ENCODE measurements at places on chromosomes 5 and 9.

GRCh38 chr9:114779352-114779845, 26.4 kb downstream of the TNFSF15 start:
- peak; percentile 91 for DNase-seq

GRCh38 chr5:178849316-178849715, 10.4 kb upstream of the ZNF354B start:
- DNase-seq, result no peak

GRCh38 chr5:68024426-68024825, 191.1 kb upstream of the PIK3R1 start:
- DNase-seq, result no peak

DNA sequence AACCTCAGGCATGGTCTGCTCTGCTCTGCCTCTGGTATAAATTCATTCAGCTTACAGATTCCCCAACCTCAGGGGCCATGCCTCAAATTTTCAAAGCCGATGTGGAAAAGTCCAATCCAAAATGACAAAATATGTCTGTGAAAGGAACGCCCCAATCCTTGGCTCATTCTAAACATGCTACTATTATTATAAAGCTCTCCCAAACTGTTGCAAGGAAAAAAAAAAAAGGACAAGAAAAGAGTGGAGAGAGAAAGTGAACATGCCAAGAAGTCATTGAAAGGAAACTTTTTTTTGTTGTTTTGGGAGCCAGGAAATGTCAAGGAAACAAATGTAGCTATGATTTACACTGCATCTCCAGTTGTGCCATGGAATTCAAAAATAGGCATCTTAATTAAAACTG, 3.8 kb downstream of the COL23A1 start:
- DNase-seq, result no peak

DNA sequence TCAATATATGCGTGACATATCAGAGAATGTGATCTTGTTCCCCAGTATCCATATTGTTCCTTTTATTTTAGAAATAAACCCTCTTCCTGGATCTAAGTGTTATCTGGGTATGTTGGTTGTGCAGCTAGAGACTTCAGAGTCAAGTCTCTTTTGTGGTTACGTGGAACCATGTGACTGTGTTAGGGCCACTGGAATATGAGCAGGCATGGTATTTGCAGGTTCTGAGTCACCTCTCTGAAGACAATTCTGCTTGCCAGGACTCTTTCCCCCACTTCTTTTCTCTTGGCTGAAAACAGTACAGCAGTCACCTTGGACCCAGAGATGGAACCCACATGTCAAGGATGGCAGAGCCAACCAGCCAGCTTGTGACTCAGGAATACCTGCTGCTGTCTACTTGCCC, 59.7 kb downstream of the ATP10B start:
- DNase-seq, result no peak

DNA sequence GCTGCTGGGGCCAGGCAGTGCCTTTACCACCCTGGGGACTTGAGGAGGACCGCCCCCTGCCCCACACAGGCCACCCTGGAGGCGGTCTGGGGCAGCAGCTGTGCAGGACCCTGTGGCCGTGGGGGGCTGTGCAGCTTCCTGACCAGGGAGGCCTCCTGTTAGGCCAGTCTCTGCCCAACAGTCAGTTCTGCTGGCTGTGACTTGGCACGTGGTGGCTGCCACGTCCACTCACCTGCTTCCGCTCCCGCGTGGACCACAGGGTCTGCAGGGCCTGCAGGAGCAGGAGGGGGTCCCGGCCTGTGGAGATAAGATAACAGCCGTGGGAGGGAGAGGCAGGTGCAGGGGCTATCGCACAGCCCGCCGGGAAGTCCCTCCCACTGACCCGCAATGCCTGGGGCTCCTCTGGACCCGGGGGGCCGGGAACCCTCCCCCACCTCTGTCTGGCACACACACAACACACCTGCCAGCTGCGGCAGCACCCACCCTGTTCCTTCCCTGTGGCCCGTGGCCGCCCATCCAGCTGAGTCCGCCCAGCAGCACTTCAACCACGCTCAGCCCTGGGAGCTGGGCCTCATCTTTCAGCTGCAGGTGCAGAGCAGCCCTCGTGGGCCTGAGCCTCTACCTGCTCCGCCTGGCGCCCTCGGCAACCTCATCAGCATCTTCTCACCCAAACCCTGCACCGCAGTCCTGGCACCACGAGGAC, 39.7 kb downstream of the EXD3 start:
- DNase-seq, result peak; percentile 5

- no peak for DNase-seq
Observed at GRCh38 chr5:171537070-171537849, 117.8 kb downstream of the FGF18 start.

DNA sequence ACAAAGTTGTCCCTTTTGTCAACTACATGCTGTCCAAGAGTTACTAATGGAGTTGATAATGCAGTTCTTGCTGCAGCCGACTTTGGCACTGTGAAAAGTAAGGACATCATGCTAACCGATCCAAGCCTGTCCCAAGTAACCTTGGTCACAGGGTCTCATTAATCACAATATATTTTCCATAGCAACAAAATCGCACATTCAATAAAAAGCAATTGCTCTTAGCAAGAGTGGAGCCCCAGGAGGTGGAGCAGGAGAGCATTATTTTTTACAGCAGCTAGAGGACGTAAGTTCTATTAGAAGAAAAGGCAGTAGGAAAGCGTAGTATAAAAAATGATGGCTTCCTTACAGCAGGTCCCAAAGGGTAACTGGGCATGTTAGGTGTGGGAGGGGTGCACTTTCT, 570.3 kb downstream of the EBF1 start:
- no peak for DNase-seq

DNA sequence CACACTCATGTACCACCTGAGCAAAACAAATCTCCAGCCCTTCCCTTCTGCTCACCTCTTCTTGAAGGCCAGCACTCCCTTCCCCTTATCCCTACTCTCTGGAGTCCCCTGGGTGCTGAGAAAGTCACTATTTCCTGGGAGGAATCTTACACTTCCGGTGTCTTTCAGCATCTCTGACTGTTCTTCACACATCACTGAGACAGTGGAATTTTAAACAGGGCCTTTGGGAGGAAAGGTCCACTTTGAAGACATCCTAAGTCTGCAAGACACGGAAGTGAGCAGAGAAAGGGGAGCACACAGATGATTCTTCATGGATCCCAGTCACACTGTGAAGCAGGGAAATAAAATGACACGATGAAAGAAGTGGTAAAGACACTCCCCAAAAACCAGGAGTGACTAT, 25.6 kb downstream of the FRMD3 start:
- DNase-seq, result no peak

DNA sequence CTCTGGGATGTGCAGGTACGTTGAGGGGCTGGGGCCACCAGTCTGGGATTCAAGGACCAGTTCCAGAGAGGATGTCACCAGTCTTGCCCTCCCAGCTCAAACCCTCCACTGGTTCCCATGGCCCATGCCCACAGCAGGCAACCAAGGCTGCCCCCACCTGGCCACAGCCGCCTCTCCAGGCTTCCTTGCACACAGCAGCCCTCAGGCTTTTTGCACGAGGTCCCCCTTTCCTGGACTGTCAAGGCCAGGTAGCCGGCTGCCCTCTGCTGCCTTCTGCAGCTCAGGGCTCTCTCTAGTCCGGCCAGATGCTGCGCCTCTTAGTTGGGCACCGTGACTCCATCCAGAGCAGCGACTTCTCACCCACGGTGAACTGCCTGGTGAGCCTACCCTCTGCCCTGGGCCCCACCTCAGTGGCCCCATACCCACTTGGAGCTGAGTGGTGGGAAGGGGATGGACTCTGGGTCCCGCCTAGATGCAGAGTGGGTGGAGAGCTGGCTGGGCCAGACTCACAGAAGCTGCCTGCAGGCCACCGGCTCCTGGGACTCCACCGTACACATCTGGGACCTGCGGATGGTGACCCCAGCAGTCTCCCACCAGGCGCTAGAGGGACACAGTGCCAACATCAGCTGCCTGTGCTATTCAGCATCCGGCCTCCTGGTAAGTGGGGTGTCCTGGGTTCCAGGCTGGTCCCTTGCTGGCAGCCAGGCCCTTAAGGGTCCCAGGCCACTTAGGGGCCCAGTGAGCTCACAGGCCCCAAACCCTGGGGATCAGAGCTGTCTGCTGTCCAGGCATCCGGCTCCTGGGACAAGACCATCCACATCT, 2.9 kb downstream of the WDR38 start:
- no peak for DNase-seq

- no peak for DNase-seq
Observed at GRCh38 chr9:38284039-38284575, 108.4 kb upstream of the ALDH1B1 start.

- DNase-seq, result no peak
Observed at GRCh38 chr5:95801961-95802360, 20.6 kb downstream of the GLRX start.

- DNase-seq, result peak; percentile 36
Observed at GRCh38 chr9:4985386-4986266, 554 bp downstream of the JAK2 start.

DNA sequence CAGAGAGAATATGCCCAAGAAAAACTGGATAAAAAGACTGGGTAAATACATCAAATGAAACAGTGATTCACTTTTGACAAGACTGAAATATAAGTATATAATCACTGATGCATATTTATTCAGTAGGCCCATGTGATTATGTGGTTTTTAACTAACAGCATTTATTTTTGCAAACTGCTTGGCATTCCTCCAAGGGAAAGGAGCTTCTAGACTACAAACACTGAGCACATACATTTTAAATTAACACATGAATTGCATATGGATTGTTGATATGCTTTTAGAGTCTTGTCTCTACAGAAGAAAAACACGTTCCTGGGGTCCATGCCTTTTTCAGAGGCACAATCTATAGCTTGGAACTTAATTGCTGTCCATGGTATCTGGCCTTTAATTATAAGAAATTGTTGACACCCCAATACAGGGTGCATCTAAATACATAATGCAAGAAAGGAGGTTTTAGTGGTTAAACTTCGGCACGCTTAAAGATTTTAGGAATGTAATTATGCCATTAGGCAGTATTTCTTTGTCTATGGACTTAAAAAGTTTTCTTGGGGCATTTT, 6.9 kb upstream of the MEIKIN start:
- no peak for DNase-seq

GRCh38 chr5:103487822-103488493, 74.6 kb downstream of the NUDT12 start:
- no peak for DNase-seq

GRCh38 chr5:105057001-105057436, 1494.4 kb upstream of the NUDT12 start:
- no peak for DNase-seq

- no peak for DNase-seq
Observed at GRCh38 chr9:22116758-22117157, 107.7 kb upstream of the CDKN2B start.

DNA sequence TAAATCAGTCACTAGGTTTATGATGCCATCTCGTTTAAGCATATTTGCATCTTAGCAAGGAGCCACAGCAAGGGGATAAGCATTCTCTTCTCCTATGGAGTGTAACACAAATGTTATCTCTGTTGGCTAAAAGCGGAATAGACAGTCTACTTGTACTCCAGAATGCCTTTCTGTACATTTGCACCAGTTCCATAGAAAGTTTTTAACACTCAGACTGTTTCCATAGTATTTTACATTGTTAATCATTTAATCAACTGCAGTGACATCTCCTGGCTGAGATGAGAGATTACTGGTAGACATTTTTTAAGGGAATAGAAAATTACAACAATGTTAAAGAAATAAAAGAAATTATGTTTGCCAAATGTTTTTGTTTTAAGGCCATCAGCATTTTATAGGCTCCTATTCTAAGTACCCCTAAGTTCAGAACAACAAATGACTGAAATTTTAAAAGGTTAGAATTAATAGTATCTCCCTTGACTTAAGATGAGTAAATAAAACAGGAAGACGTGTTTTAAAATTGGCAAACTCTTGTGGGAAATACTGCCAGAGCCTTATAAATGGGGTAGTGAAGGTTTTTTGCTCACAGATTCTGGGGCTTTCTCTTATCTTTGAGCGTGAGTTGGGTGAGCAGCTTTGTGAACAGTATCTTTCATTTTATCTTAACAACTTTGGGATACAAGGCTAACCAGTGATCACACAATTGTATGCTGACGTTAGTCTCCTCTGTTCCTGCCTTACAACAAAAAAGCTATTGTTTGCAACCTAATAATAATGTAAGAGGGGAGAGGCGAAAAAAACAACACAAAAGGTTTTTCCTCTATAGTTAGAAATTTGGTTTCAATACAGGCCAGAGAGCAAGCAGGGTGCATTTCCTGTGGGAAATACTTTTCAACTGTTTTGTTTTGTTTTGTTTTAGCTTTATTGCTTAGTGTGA, 294.3 kb downstream of the FBXL7 start:
- DNase-seq, result no peak

GRCh38 chr5:56677690-56678305, 137.6 kb upstream of the MAP3K1 start:
- no peak for DNase-seq

- DNase-seq, result no peak
Observed at GRCh38 chr9:110029429-110029955, 178.5 kb downstream of the C9orf152 start.

DNA sequence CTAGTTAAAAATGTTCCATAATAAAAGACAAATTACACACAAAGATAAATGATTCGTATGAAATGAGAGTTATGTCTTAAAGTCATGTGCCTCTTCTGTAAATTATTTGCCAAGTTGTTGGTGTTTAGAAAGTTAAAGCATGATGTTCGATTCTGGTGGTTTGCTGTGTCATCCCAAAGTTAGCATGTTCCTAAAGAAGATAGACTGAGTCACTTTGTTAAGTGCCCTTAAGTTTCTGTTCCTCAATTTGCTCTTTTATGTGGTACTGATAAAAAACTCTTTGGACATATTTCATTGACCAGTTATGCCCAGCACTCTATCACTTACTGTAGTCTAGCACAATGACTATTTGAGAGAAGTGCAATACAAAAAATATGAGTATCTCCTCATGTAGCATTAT, 366.9 kb upstream of the ZNF608 start:
- no peak for DNase-seq

DNA sequence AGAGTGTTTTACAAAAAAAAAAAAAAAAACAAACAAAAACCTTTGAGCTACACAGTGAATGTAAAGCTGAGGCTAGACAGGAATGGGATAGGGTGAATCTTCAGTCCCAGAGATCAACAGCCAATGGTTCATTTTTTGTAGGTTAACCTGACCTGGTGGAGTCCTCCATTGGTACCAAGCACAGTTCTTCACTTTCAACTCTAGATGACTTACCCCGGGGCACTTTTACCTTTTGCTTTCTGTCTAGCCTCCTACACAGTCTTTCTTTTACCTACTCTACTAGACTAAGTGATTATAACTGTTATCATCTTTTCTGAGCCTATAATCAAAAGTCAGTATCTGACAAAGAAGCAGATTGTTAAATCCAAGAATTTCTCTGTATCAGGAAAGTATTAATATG, 50.9 kb downstream of the ANXA2R start:
- no peak for DNase-seq
